ENCODE measurements at places on chromosomes 5 and 9.

- no peak overlapping the region for H3K27ac ChIP-seq
- peaks cover 56% of the 10 kb centered on the region for H3K36me3 ChIP-seq
- no peaks in the 10 kb centered on the region for H3K27me3 ChIP-seq
- no peak for DNase-seq
- no peak overlapping the region for H3K4me3 ChIP-seq
These were observed 17.9 kb downstream of the TMEM245 start for GRCh38 chr9:109101810-109102209.

DNA sequence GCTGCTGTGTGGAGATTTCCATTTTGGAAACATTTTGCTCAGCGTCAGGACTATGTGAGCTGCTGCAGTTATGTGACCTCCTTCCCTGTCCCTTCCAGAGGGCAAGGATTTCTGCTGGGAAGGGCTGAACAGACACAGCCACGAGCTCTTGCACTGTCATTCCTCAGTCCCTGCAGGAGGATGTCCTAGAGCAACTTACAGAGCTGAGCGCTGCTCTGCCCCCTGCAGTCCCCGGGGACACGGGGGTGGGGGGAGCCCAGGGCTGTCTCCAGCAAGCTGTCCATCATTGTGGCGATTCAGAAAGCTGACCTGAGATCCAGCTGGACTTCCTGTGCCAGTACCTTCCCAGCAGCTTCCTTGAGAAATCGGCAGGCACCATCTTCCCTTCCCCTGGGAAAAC is 28.0 kb upstream of the MAP1B start:
- no peak overlapping the region for H3K4me3 ChIP-seq
- H3K4me1 ChIP-seq = no peaks in the 10 kb centered on the region
- DNase-seq = no peak
- H3K27ac ChIP-seq = no peak overlapping the region
- H3K36me3 ChIP-seq = no peaks in the 10 kb centered on the region

GRCh38 chr5:147310059-147310704 is 75.4 kb downstream of the STK32A start:
- H3K4me3 ChIP-seq = no peak overlapping the region
- H3K27ac ChIP-seq = no peak overlapping the region
- H3K27me3 ChIP-seq = peaks cover 4% of the 10 kb centered on the region
- no peaks in the 10 kb centered on the region for H3K36me3 ChIP-seq
- peaks cover 3% of the 10 kb centered on the region for H3K4me1 ChIP-seq
- DNase-seq = peak; percentile 37

DNA sequence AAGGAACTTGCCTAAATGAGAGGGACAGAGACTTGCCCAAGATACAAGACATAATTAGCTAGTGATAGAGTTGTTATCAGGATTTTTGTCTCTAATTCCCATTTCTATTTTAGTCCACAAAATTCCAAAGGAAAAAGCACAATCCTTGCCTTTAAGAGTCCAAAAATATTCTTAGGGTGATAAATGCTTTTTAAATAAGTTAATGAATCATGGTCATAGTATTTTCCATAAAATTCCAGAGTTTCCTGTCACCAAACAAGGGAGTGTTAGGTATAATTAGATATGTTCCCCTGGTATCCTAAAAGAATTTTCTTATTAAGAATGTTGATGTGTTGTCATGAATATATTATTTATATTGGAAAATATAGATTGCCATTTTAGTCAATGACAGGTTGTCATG is 21.8 kb upstream of the CEP72 start:
- H3K36me3 ChIP-seq = no peaks in the 10 kb centered on the region
- no peak overlapping the region for H3K4me3 ChIP-seq
- no peaks in the 10 kb centered on the region for H3K27me3 ChIP-seq
- no peak for DNase-seq
- peaks cover 5% of the 10 kb centered on the region for H3K4me1 ChIP-seq

- no peak overlapping the region for H3K4me3 ChIP-seq
- peaks cover 4% of the 10 kb centered on the region for H3K27me3 ChIP-seq
- no peak overlapping the region for H3K27ac ChIP-seq
- no peak for DNase-seq
- H3K36me3 ChIP-seq = no peaks in the 10 kb centered on the region
These were observed 292.4 kb downstream of the CD180 start for GRCh38 chr5:66904189-66904588.

- no peaks in the 10 kb centered on the region for H3K36me3 ChIP-seq
- no peaks in the 10 kb centered on the region for H3K27me3 ChIP-seq
- H3K4me3 ChIP-seq = peak overlapping the region; percentile 34
- DNase-seq = peak; percentile 15
- peaks cover 3% of the 10 kb centered on the region for H3K4me1 ChIP-seq
These were observed 238.2 kb downstream of the CD180 start for GRCh38 chr5:66958201-66958979.

- peaks cover 4% of the 10 kb centered on the region for H3K36me3 ChIP-seq
- no peaks in the 10 kb centered on the region for H3K4me1 ChIP-seq
- H3K4me3 ChIP-seq = no peak overlapping the region
- no peaks in the 10 kb centered on the region for H3K27me3 ChIP-seq
These were observed 21.4 kb downstream of the CEP72 start for GRCh38 chr5:633501-633955.

GRCh38 chr9:84271921-84272556 is 68.5 kb downstream of the SLC28A3 start:
- no peaks in the 10 kb centered on the region for H3K27me3 ChIP-seq
- peaks cover 2% of the 10 kb centered on the region for H3K4me1 ChIP-seq
- H3K27ac ChIP-seq = no peak overlapping the region

DNA sequence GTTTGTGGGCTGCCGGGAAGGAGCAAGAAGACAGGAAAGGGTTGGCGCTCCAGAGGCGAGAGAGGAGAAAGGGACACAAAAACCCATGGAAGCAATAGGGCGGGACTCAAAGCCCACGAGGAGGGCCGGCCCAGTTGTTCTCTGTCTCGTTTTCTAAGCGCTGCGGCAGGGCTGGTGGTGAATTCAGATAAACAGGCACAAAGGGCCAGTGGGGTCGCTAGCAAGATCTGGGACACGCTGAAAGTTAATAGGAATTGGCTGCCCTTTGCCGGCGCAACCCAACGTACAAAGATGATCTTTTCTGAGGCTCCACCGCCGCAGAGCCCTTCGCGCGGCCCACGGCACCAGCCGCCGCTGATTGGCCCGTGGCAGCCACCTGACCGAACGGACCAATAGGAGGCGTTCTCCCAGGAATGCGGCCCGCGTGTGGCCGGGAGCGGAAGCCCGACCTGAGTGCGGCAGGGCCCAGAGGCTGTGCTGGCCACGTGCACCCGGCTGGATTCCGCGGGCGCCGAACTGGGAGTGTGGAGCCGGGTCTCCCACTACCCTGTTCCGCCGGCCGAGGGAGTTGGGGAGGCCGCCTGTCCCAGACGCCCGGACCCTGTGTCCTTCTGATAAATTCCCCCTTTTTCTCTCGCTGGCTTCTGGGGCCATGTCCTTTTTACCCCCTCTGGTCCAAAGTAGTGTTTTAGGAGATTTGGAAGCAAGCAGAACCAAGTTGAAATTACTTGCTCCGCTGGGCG is 16.8 kb upstream of the NSD1 start:
- H3K27ac ChIP-seq = no peak overlapping the region
- H3K27me3 ChIP-seq = no peaks in the 10 kb centered on the region
- no peak for DNase-seq
- no peaks in the 10 kb centered on the region for H3K36me3 ChIP-seq
- no peak overlapping the region for H3K4me3 ChIP-seq

DNA sequence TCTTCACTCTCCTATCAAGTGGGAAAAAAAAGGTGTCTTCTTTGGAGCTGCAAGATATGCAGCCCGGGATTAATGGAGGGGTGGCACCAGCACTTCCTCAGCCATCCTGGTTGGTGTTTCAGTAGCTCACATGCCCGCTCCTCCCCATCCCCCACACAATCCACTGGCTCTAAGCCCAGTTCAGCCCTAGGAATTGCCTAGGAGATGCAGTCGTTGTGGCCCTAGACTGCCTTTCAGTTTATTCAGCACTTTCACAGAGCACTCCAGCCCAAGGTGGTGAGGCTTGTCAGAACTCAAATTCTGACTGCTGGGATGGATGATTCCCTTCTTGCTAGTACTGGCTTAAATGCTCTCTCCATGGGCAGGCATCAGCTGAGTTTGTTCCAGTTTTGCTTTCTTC is 35.1 kb upstream of the EDIL3 start:
- H3K36me3 ChIP-seq = no peaks in the 10 kb centered on the region
- no peak overlapping the region for H3K4me3 ChIP-seq
- no peaks in the 10 kb centered on the region for H3K4me1 ChIP-seq

GRCh38 chr5:12315461-12315860 is 411.2 kb upstream of the CTNND2 start:
- no peak overlapping the region for H3K4me3 ChIP-seq
- H3K27me3 ChIP-seq = no peaks in the 10 kb centered on the region
- DNase-seq = no peak
- H3K27ac ChIP-seq = no peak overlapping the region
- H3K36me3 ChIP-seq = no peaks in the 10 kb centered on the region

GRCh38 chr5:159800131-159800840 is 116.0 kb upstream of the ADRA1B start:
- 0 out of 2 replicates have a peak, but pooled peaks cover 4% of the 10 kb centered on the region for H3K27me3 ChIP-seq
- H3K27ac ChIP-seq = no peak overlapping the region
- no peak for DNase-seq
- no peaks in the 10 kb centered on the region for H3K4me1 ChIP-seq
- no peaks in the 10 kb centered on the region for H3K36me3 ChIP-seq

- no peak overlapping the region for H3K4me3 ChIP-seq
- no peaks in the 10 kb centered on the region for H3K36me3 ChIP-seq
- DNase-seq = peak; percentile 77
- H3K4me1 ChIP-seq = no peaks in the 10 kb centered on the region
These were observed 46.1 kb upstream of the CER1 start for GRCh38 chr9:14768405-14769229.

DNA sequence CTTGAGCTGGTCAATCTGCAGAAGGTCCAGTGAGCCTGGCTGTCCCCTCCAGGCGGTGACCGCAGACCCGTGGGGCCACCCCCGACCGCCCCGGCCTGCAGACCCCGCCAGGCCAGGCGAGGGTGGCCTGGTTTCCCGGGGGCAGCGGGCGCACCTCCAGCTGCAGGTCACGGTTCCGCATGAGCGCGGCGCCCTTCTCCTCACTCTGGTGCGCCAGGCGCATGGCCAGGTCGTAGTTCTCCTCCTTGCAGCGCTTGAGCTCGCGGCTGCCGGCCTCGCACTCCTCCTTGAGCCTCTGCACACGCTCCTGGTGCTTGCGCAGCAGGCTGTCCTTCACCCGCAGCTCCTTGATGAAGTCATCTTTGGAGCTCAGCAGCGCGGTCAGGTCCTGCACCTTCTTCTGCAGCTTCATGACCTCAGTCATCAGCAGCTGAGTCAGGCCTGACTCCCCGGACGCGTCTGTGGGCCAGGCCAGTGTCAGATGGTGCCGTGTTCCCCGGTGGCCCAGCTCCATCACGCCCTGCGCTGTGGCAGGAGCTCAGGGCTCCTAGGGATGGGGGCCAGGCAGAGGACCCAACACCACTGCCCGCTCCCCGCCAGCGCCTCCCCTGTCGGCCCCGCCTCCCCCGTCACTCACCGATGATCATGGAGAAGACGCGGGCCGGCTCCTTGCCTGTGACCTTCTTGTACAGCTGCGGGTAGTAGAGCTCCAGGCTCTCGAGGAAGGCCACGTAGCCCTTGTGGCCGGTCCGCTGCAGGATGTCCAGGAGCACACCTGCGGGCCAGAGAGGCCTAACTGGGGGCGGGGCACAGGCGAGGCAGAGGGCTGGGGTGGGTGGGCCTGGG is 2.6 kb downstream of the CARD9 start:
- peaks cover 7% of the 10 kb centered on the region for H3K4me1 ChIP-seq
- no peak overlapping the region for H3K27ac ChIP-seq
- peaks cover 3% of the 10 kb centered on the region for H3K36me3 ChIP-seq
- no peaks in the 10 kb centered on the region for H3K27me3 ChIP-seq
- no peak for DNase-seq
